Ovary (tissue), 10 donors: ENCODE measurements at places on chromosomes 13 and 19.

- DNase-seq = no peak
Observed at GRCh38 chr19:6580313-6580712, 10.6 kb downstream of the CD70 start.

- peak; percentile 69 for DNase-seq
Observed at GRCh38 chr19:47210689-47211316, 20.2 kb downstream of the BBC3 start.

DNA sequence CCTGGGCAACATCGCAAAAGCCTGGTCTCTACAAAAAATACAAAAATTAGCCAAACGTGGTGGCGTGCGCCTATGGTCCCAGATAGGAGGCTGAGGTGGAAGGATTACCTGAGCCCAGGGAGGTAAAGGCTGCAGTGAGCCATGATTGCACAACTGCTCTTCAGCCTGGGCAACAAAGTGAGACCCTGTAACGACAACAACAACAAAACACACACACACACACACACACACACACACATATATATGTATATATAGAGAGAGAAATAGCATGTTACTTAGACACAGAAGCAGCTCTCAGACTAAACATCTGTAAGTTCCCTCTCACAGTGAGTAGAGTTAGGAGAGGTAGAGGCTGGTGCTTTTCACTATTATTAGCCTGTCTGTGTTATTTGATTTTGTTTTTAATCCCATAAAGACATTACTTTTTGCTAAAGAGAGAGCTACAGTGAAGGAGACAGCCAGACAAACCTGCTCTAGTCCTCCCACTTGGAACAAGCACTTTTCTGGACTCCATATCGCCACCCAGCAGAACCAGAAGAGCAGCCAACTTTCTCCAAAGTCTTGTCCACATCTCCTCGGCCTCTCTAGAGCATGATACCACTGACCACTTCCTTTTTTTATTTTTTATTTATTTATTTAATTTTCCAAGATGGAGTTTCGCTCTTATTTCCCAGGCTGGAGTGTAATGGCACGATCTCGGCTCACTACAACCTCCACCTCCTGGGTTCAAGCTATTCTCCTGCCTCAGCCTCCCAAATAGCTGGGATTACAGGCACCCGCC is 2.8 kb upstream of the LIN7B start:
- no peak for DNase-seq

DNA sequence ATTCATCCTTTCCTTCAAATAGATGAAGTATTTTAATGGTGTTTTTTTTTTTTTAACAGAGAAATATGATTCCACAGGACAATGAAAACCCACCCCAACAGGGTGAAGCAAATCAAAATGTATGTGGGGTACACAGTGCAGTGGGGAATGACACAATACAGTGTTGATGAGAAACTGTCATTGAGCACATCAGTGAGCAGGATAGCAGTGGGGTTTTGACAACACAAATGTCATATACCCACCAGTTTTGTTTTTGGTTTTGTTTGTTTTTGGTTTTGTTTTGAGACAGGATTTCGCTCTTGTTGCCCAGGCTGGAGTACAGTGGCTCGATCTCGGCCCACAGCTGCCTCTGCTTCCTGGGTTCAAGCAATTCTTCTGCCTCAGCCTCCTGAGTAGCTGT is 29.2 kb downstream of the ZNF844 start:
- no peak for DNase-seq

DNA sequence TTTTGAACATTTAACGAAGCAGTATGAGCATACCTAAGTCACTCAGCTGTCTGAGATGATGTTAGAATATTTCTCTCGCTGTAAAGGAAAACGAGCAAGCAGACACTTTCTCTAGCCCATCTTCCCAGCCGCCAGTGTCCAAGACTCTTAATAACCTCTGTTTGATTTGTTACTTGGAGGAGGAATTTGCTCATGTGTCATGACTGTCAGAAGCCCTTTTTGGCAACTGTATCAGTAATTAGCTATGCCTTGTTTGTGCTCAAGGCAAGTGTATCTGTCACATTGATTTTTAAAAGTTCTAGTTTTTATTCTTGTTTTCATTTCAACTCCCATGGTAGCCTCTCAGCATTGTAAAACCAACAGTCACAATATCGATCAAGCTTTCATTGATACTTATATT is 828.4 kb upstream of the SLC10A2 start:
- no peak for DNase-seq

- no peak for DNase-seq
Observed at GRCh38 chr19:41595258-41595889, 19.4 kb downstream of the CEACAM21 start.
